ENCODE measurements at places on chromosomes 11 and 22.

- no peak for DNase-seq
These were observed 566.6 kb downstream of the TMEM135 start for GRCh38 chr11:87604350-87604749.

GRCh38 chr11:46099963-46100316, 21.3 kb downstream of the PHF21A start:
- no peak for DNase-seq

DNA sequence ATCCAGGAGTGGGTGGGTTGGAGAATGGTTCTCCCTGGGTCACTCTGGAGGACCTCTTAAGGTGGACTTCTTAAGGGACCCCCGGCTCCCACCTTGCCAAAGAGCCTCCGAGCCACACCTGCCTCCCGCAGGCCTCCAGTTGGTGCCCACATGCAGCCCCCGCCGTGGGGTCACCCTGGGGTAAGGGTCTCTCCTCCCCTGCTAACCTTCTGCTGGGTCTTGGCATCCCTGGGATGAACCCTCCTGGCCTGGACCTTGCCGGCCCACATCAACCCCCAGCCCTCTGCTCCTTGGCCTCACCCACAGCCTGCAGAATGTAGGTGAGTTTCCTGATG, 12.5 kb upstream of the MUC6 start:
- no peak for DNase-seq

DNA sequence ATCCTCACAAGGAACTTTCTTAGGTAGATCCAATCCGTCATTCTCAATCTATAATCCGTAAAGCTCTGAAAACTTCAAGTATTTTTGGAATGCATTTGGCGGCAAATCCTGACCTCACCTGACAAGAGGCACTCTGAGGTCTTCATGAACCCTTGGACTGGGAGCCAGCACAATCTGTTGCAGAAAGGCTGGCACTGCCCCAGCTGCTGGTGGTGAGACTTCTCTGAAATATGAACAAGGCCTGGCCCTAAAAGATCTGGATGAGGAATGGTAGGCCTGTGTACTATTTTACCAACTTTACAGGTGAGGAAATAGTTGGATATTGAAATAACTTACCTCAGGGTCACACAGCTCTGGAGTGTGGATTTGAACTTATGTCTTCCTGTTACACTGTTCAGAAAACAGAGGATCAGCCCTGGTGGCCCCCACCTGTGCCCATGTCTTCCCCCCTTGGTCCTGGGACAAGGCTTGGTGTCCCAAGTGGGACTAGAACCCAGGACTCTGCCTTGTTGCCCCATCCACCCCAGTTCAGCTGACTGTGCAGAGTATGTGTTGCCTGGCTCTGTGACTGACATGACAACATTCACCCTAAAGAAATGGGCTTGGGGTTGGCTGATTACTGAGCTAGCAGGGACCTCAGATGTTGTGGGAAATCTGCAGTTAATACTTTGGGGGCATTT, 471.4 kb downstream of the MN1 start:
- DNase-seq, result no peak

DNA sequence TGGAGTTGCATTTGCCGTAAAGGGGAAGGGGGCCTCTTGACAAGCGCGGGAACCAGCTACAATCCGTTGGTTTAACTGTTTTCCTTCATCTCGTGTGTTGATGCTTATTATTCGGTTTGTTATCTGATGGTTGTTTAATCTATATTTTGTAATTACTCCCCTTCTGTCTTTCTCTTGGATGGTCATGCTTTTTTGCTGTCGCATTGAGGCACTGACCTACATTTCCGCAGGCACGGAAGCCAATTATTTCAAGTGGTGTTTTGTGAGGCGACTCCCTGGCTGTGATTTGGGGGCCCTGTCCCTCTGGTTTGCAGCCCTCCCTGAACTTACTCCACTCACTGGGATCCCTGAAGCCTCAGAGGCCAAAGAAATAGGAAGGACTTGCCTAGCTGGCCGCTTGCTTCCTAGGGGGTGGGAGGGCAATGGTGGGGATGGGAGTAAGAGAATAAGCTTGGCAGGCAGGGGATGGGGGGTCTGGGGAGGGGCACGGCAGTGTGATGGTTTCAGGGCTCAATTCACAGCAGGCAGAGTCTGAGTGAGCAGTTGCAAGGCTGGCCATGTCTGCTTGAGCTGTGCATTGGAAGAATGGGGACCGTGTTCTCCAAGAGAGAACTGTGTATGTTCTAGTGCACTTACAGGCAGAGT, 165.8 kb upstream of the B3GAT1 start:
- DNase-seq, result no peak

DNA sequence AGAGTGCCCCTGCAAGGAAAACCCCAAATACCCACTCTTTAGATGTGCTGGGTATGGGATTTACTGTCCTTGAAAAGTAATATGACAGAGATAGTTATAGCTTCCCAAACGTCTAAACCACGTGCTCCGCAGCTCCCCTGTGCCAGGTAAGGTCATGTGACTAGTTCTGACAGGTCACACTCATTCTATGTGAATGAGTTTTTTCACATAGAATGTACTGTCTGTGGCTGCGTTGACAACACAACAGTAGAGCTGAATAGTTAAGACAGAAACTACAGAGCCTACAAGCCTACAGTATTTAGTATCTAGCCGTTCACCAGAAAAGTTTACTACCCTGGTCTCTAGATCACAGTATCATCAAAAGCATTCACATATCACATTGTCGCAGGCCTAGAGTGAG, 236.2 kb downstream of the ETS1 start:
- no peak for DNase-seq

GRCh38 chr22:44394246-44395117, 81.7 kb upstream of the SHISAL1 start:
- no peak for DNase-seq

GRCh38 chr22:17171153-17172028, 12.3 kb upstream of the HDHD5 start:
- DNase-seq, result peak; percentile 95

- no peak for DNase-seq
These were observed 5.5 kb downstream of the EHF start for GRCh38 chr11:34626393-34626792.

DNA sequence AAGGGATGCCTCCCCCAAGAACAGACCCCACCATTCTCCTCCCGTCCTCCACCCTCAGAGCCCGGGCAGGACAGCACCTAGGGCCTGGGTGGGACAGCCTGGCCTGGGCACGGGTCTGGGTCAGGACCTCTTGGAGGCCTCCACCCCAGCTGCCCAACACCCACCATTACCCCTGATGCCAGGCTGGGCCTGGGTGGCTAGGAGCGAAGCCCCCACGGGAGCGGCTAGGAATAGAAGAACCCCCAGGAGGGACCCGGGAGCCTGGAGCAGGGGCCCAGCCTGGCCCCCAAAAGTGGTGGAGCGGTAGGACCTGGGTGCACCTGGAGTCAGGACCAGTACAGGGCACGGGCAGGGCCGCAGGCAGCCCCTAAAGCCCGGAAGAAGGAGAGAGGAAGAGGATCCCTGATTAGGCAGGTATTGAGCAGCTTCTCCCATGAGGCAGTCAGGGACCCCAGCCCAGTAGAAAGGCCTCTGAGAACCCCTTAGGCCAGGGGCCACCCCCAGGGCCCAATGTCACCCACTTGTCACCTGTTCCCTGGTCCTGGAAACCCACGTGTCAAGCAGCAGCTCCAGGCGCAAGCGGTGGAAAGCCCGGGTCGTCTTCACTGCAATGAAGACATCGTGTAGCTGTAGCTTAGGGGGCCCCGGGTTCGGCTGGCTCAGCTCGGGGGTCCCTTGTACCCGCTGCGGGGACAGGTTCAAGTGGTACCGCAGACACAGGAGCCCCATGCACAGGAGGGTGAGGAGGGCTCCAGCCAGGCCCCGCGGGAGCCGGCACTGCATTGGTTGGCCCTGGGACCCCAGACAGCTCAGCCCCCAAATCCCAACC, 575 bp downstream of the MFNG start:
- DNase-seq, result no peak

GRCh38 chr22:21069375-21069774, 23.6 kb downstream of the LRRC74B start:
- DNase-seq, result no peak

DNA sequence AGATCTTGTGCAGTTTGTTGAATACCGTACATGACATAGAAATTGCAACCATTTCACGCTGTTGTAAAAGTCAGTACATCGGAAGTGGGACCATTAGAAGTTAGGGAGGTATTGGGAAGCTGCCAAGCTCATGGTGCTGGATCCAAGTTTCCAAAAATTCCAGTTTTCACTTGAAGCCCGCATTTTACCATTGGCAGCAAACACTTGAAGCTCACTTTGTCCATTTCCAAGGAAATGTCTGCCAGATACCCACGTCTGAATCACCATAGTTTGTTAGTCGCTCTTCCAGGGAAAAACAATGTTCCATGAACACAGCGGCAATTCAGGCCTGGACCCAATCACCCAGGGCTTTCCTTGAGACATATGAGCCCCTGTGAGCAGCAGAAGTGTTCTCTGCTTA, 22.6 kb upstream of the PARVB start:
- no peak for DNase-seq
